ENCODE measurements at places on chromosomes 5 and 9.
A peak's percentile ranks its signal among the peaks of the same experiment; 100 is the strongest.

DNA sequence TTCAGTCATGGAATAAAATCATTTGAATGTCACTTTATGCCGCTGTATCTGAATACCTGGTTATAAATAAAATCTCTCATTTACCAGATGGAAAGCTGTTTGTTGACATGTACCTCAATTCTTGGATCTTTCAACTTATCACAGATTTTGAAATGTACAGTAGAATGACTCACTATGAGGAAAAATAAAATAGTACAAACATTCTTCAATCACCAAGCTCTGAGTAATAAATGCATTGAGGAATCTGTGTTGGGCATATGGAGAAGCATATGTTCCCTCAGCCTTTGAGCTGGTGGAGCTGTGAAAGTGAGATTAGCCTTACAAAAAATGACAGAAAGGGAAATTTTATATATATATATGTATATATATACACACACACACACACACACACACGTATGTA is 175.4 kb downstream of the KIAA0825 start:
- DNase-seq, result no peak

DNA sequence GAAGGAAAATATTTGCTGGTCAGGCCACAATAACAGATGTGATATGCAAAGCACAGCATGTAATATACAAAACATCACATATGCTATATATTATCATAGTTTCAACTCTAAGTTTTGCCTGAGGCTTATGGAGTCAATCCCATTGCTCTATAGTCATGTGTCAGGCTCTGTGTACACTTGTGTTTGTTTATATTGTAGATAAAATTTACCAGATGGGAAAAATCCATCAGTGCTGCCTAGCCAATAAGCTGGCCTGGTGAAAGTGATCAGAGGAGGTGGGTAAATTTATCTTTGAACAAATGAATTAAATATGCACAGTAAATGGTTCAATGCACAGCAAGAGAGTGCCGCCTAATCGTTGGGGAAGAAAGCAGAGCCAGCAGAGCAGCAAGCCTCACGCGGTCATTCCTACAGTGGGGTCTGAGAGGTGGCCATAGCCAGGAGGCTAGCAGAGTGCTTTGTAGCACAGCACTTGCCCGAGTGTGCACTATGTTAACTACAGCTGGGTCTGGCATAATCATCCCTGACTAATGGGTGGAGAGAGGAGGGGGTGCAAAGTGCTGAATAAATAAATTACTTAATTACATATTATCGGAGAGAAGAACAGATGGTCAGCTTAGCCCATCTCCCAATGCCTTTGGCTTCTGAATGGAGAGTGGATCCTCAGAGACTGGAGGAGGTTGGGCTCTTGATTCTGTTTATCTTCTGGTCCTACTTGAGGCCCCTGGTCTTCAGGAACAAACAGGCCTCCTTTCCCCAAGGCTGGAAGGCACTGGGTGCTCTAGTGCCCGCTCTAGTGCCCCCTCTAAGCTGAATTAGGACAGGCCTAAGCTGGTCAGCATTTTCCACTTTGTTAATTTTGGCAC is 153.5 kb downstream of the MAT2B start:
- DNase-seq, result no peak

DNA sequence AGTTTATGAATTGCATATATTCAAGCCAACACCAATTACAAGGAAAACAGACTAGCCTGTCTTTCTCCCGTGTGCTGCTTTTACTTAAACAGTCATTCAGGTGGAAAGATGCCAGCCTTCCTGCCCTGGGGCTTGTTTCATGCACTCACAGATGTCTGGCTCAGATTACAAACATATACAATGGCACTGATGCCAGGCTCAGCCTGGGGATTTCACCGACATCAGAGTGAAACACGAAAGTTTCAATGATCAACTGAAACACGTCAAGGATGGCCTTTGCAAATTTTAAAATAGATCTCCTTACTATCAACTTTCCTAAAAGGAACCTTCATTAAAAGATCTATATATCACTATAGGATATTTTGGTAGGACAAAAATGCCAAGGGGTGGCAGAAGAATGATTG is 1576.5 kb downstream of the EFNA5 start:
- DNase-seq, result no peak

DNA sequence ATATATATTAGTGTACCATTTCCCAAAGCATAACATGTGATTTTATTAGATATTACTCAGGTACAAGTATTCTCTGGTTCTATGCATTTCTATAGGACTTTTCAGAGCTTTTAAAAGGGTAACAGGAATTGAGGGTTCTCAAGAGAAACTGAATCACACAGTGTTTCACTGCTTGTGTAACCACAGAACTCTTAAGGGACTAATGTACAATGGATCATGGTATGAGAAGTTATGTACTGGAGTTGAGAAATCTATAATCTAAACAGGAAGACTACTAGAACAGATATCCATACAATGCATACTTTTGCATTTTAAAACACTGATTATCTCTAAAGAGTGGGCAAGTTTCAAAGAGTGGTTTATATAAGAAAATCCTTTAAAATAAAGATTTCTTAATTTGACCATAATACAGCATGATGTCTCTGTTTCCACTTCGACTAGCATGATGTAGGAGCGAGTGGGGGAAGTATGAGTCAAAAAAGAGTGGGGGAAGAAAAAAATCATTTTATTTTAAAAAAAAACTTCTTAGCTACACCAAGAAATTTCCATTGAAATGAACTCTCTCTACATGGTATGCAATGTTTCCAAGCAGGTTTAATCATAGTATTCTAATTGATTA is 183.5 kb downstream of the RFX3 start:
- DNase-seq, result no peak

DNA sequence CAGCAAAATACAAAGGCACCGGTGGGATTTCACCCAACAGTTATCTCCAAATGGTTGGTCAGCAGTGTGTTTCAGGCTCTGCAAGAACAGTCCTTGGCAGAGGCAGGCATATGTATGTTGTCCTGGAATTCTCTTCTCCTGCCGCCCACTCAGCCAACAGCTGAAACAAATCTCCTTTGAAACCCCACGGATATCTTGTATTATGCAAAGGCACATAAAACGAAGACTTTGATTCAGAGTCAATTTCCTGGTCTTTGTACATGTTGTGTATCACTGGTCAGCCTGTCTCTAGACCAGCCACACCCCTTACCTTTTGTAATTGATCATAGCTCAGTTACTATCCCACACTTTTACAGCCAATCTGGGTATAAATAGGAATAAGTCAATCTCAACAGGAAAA is 29.2 kb downstream of the FREM1 start:
- DNase-seq, result no peak

DNA sequence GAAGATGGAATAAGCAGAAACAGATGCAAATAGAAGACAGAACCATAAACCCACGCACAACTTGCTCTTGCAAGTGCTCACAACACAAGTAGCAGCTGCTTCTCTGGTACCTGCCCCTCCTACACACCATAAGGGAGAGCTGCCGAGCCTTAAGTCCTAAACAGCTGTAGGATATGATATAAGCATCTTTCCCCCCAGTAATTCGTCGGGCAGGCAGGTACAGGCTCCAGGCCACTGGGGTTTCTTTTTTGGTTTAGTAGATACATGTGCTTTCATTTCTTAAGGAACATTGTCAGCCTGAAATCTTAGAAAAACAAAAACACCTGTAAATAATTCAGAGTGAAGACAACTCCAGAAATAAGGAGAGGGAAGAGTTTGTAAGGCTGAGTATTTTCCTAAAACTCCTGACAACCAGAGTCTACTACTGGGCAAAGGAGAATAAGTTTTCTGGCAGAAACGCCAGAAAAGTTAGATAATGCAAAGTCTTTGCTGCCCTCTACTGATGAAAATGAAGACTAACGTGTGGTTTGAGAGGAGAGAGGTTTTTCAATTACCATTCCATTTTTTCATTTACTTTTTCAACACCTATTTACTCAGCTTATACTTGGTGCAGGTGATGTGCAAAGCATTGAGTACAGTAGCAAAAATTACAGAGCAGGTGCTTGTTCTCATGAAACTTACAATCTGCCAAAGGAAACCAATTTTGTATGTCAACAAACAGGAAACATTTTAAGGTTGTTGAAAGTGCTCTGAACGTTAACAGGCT is 20.1 kb upstream of the TCERG1 start:
- DNase-seq, result no peak

- DNase-seq, result no peak
Measured at GRCh38 chr5:149071216-149071615, 8.4 kb upstream of the SH3TC2 start.

GRCh38 chr5:105947461-105947860 is 1723.3 kb downstream of the EFNA5 start:
- no peak for DNase-seq

- DNase-seq, result no peak
Measured at GRCh38 chr5:80083101-80083890, 48.1 kb downstream of the THBS4 start.

DNA sequence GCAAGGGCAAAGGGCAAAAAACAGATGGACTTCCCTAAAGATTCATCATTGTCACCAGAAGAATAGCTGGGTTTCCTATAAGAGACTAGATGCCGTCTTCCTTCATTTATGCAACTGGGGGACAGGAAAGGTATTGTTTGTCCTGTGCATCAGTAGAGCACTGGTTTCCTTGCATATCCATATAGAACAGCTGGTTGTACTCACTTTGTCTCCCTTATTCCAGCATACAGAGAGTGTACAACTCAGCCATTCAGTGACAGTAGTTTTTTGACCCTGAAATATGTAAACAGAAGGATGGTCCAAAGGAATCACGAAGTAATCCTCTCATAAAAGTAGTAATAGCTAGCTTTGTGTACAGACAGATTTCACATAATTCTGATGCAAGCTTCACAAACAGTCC is 22.5 kb upstream of the MAST4 start:
- DNase-seq, result no peak

GRCh38 chr5:134714120-134714519 is 24.2 kb upstream of the CAMLG start:
- DNase-seq, result no peak

DNA sequence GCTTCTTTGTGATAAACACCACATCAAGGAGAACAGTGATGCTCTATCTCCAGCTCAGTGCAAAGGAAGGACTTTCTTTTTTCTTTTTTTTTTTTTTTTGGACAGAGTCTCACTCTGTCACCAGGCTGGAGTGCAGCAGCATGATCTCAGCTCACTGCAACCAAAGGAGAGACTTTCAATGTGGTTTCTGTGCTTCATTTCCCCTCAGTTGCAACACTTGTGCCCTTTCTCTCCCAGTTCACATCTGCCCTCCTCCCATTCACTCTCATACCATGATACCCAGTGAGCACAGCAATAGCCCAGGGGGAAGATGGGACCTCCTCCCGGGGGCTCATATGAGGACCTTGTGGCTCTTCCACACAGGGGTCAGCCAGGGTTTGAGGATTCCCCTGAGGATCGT is 110.0 kb downstream of the MTRR start:
- DNase-seq, result no peak

GRCh38 chr5:95808686-95809413 is 13.7 kb downstream of the GLRX start:
- DNase-seq, result peak; percentile 64

- no peak for DNase-seq
Measured at GRCh38 chr5:177494346-177495195, 2.8 kb downstream of the PDLIM7 start.

- no peak for DNase-seq
Measured at GRCh38 chr9:36165826-36166167, 3.4 kb upstream of the CCIN start.

DNA sequence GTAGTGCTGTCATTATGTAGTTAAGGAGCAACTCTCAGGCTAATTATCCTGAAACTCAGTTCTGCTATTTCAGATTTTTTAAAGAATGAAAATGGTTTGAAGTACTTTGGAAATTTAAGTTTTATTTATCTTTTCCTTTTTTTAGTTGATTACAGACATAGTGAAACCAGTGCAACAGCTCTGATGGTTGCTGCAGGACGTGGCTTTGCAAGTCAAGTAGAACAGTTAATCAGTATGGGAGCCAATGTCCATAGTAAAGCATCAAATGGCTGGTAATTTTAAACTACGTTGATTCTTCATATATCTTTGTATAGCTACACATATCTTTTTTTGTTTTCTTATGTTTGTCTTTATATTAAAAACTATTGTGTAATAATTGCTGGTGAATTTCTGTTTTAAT is 34.9 kb downstream of the YTHDC2 start:
- DNase-seq, result no peak

DNA sequence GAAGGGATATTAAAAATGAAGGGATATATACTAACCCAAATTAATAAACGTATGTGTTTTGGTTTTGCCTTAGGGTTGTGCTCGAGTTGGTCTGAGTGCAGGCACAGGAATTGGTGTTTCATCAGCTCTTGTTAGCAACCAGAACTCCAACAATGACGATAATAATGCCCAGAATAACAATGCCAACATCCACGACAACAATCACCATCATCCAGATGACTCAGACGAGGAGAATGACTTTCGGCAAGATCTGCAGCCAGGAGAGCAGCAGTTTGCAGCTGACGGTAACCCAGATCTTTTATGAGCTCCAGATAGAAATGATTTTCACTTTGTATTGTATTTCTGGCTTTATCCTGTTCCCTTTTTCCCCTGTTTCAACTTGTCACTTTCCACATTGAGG is 33.2 kb downstream of the FBXO38 start:
- no peak for DNase-seq

DNA sequence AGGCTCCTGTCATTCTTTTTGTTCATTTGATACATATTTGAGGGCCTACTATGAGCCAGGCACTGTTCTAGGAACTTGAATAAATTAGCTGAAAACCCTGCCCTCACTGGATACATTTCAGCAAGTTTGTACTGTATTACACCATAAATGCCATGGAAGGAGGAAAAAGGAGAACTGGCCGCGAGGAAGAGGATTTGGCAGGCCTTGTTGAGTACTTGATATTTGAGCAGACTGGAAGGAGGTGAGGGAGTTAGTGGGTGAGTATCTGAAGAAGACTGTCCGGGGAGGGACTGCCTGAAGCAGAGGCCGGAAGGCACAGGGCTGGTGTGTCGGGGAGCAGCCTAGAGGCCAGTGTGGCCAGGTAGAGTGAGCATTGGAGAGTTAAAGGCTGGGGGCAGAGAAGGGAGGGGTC is 4.5 kb downstream of the SNX30 start:
- DNase-seq, result no peak

- peak; percentile 12 for DNase-seq
Measured at GRCh38 chr5:157342822-157343402, 77.0 kb downstream of the CYFIP2 start.

- DNase-seq, result no peak
Measured at GRCh38 chr5:886036-886435, 6.6 kb downstream of the BRD9 start.

GRCh38 chr5:11898-12297 is 80.1 kb upstream of the PLEKHG4B start:
- DNase-seq, result no peak

- peak; percentile 55 for DNase-seq
Measured at GRCh38 chr9:127586537-127586936, 25.5 kb upstream of the STXBP1 start.

DNA sequence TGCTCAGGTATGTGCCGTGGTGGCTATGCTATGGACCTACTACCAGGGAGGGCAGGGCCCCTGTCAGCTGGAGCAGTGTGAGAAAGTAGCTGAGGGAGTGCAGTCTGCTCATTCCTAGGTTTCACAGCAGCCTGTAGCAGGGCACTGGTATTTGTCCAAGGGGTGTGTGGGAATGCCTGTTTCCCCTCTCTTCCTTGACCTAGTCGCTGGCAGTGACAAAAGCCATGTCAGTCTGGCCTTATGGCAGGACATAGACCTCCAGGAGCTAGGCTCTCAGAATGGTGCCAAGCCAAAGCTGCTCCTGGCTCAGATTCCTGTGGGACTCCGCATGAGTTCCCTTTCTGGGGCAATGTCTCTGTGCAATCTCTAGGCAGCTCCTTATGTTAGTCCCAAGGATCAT is 253.9 kb upstream of the TYRP1 start:
- no peak for DNase-seq

- DNase-seq, result no peak
Measured at GRCh38 chr5:72498284-72498683, 8.9 kb downstream of the ZNF366 start.

GRCh38 chr9:95317119-95317892 is at the start of gene FANCC:
FANCC (minus strand) TSS chr9:95317709; CDS start chr9:95249291, 68,418 bp downstream.
- DNase-seq, result peak; percentile 83

All from activated CD4-positive, alpha-beta T cell treated with anti-CD3 and anti-CD28 coated beads, Interleukin-2, amount 50 U/mL, for 4 hours (primary cell).